ENCODE measurements at places on chromosomes 16 and 17.

- H3K27me3 ChIP-seq, result no peaks in the 10 kb centered on the region
- no peaks in the 10 kb centered on the region for H3K4me1 ChIP-seq
- no peaks in the 10 kb centered on the region for H3K36me3 ChIP-seq
- DNase-seq, result no peak
- no peak overlapping the region for H3K4me3 ChIP-seq
Measured at GRCh38 chr17:72761431-72761830, 331.1 kb downstream of the SLC39A11 start.

DNA sequence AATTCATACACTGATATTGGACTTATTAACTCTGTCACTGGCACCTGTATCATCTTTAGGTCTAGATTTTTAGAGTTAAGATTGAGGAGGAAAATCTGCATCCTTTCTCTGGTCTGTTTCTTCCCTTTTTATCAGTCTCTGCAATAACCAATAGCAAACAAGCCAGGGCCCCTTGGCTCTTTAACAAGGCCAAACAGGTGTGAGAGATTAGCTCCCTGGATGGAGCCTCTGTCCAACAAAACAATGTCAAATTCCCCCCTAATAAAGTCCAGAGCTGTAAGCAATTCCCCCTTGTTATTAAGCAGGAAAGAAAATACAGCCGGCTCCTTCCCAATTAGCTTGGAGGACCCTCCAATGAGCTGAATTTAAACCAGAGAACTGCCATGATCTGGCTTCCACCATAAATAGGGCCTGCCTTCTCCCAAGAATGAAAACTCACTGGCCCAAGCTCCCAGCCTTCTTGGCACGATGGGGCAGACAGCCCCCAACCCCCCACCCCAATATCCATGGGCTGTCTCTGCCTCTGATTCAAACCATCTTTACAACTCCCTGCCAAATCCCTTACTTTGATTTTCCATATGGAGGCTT lies 56.1 kb upstream of the SOX9 start:
- no peak overlapping the region for H3K27ac ChIP-seq
- no peak overlapping the region for H3K4me3 ChIP-seq
- H3K4me1 ChIP-seq, result no peaks in the 10 kb centered on the region
- H3K36me3 ChIP-seq, result no peaks in the 10 kb centered on the region
- H3K27me3 ChIP-seq, result no peaks in the 10 kb centered on the region

GRCh38 chr16:83954577-83955016 lies 1.6 kb downstream of the OSGIN1 start:
- no peaks in the 10 kb centered on the region for H3K27me3 ChIP-seq
- H3K4me1 ChIP-seq, result peaks cover 29% of the 10 kb centered on the region
- DNase-seq, result peak; percentile 59

GRCh38 chr17:31802502-31802901 lies 56.5 kb downstream of the COPRS start:
- no peaks in the 10 kb centered on the region for H3K27me3 ChIP-seq
- no peaks in the 10 kb centered on the region for H3K4me1 ChIP-seq
- H3K27ac ChIP-seq, result no peak overlapping the region
- no peaks in the 10 kb centered on the region for H3K36me3 ChIP-seq
- no peak overlapping the region for H3K4me3 ChIP-seq

DNA sequence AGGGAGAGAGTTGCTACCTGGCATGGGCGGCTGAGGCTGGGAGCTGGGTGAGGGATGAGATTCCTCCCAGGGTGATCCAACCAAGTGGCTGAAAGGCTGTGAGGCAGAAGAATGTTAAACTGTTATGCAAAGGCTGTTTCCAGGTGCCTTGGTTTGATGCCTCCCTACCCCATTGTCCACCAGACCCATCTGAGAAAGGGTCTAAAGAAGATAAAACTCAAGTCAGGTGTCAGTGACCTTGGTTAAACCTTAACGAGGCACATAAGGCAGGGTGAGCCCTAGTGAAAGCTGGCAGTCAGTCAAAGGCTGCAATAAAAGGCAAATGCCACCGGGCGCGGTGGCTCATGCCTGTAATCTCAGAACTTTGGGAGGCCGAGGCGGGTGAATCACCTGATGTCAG lies 23.8 kb downstream of the LDHD start:
- no peaks in the 10 kb centered on the region for H3K27me3 ChIP-seq
- H3K36me3 ChIP-seq, result no peaks in the 10 kb centered on the region
- H3K27ac ChIP-seq, result peak overlapping the region; percentile 61
- H3K4me1 ChIP-seq, result peaks cover 47% of the 10 kb centered on the region
- no peak overlapping the region for H3K4me3 ChIP-seq
- DNase-seq, result peak; percentile 65

- H3K27ac ChIP-seq, result peak overlapping the region; percentile 90
- no peaks in the 10 kb centered on the region for H3K27me3 ChIP-seq
- H3K4me1 ChIP-seq, result peaks cover 45% of the 10 kb centered on the region
Measured at GRCh38 chr16:68081861-68082628, 3.1 kb upstream of the NFATC3 start.

DNA sequence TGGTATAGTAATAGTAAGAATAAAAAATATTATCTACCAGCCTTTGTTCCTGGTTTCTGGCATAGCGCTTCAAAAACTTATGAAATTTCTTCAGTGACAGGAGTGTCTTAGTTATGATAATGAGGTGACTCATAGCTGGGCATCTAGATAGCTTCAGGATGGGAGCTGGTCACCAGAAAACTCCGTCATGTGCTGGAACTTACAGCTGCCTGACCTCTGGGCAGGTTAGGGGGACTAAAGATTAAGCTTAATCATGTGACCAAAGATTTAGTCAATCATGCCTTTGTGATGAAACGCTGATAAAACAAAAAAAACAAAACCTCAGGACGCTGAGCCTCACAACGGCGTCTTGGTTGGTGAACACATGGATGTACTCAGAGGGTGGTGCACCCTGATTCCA lies 154.2 kb downstream of the MYO1D start:
- H3K27me3 ChIP-seq, result no peaks in the 10 kb centered on the region
- no peak overlapping the region for H3K27ac ChIP-seq
- DNase-seq, result no peak
- no peaks in the 10 kb centered on the region for H3K36me3 ChIP-seq

GRCh38 chr17:81394377-81394920 lies 808 bp upstream of the BAHCC1 start:
- peak overlapping the region; percentile 76 for H3K4me3 ChIP-seq
- no peak for DNase-seq
- H3K27ac ChIP-seq, result peak overlapping the region; percentile 99
- peaks cover 25% of the 10 kb centered on the region for H3K4me1 ChIP-seq
- no peaks in the 10 kb centered on the region for H3K27me3 ChIP-seq
